ENCODE measurements at places on chromosomes 6 and 20.

GRCh38 chr6:18039481-18039880 is 52.0 kb upstream of the KIF13A start:
- DNase-seq: no peak

- no peak for DNase-seq
Observed at GRCh38 chr6:7042654-7043545, 64.9 kb upstream of the RREB1 start.

GRCh38 chr6:136859430-136859829 is 37.0 kb downstream of the PEX7 start:
- no peak for DNase-seq

- no peak for DNase-seq
Observed at GRCh38 chr6:149438855-149439254, 38.8 kb downstream of the SUMO4 start.

DNA sequence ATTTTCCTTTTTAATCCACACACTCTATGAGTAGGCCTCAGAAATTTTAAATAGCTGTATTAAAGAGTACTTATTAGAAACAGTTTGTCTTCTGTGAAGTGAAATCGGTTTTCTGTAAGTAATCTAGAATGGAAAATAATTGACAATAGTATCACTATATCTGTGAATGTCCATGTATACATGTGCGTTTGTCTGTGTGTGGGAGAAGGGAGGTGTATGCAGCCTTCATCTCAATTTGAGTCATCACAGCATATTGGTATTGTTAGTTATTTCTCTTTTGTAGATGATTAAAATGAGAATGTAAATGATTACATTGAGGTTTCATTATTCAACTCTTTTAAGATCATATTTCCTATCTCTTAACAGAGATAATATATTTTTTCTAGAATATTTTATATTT is 206.0 kb downstream of the EYS start:
- no peak for DNase-seq

DNA sequence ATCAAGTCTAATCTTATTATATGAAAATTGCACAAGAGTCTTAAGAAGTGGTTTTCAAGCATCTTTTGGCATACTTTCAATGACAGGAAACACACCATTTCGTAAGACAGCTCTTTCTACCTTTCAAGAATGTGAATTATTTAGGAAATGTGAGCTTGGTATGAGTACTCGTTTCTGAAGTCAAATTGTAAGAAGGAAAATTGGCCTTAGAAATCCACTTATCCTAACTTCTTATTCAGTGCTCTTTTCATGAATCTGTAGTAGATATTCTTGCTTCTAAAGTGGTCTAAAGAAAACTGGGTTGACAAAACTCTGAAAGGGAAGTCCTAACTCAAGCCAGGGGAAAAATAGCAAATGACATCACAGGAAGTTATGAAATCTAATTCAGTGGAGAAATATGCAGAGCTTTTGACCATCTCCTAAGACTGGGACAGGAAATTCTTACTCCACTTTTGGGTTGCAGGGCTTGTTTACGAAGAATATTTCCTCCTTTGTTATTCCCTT is 38.5 kb upstream of the OGFRL1 start:
- no peak for DNase-seq
